SK-N-SH (cell line): ENCODE measurements at places on chromosomes 13 and 19. TPM values are rescaled to one million over a fixed set of nuclear protein-coding genes. Genes with fewer than 3 reads are reported as not detected.

GRCh38 chr19:34120846-34121639 is 51.3 kb upstream of the LSM14A start:
- H3K27me3 ChIP-seq: no peaks in the 10 kb centered on the region; the same call in 1 of the 2 replicates
- peak; percentile 65 for DNase-seq
- no peak overlapping the region for H3K27ac ChIP-seq
- H3K4me1 ChIP-seq: no peaks in the 10 kb centered on the region

DNA sequence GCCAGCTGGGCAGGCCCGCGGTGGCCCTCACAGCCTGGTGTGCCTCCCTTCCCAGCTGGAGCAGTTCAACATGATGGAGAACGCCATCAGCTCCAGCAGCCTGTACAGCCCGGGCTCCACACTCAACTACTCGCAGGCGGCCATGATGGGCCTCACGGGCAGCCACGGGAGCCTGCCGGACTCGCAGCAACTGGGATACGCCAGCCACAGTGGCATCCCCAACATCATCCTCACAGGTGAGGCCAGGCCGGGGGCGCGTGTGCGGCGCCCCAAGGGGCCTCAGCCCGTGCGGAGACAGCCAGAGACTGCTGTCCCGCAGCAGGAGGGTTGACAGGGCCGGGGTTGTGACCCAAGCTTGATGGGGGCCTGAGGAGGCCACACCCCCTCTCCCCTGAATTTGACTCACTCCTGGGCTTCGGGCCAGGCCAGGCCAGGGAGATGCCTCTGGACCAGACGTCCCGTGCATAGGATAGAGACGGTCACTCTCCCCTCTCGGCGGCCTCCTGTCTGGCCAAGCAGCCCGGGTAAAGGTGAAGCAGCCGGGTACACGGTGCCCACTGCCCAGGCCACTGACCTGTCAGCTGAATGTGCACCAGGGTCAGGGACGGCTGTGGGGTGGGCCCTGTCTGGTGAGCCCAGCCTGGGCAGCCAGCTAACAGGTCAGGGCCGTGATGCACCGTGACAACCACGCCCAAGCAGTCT is 15.4 kb downstream of the COMP start:
- peaks cover 32% of the 10 kb centered on the region; the same call in 1 of the 2 replicates for H3K4me1 ChIP-seq
- H3K36me3 ChIP-seq: no peaks in the 10 kb centered on the region
- peak overlapping the region; percentile 75 for H3K27ac ChIP-seq
- no peak overlapping the region for H3K4me3 ChIP-seq
- H3K27me3 ChIP-seq: no peaks in the 10 kb centered on the region

DNA sequence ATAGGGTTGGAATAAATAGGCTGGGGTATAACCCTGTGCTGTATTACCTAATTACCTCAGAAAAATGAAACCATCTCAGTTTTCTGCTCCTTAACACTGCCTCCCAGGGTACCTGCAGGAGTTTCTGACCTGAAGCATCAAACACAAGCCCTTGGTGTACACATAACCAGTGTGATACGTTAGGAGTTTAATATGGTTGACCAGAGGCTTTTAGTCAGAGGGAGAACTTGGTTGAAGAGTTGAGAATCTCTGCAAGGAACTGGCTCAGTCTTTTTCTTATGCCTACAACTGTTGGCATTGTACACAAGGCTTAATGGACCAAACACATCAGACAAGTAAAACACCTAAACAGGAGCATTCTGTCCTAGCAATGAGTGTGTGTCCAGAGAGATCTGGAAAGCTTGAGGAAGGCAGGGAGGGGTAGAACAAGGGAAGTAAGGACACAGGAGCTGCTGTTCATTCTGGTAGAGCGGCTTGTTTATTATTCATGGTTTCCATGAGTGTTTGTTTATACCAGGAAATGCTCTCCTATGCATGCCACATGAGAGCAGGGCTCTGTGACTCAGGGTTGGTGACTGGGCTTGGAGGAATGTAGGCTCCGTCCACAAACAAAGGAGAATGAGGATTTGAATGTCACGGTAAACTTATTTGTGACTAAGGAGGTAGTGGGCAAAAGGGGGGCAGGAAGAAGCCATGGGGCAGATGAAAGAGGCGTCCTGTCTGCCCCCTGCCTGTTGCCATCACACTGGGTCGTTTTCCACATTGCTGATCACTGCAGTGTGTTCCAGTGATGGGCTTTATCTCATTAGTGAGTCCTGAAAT is 11.9 kb upstream of the SPATA13 start:
- DNase-seq: no peak
- no peak overlapping the region for H3K4me3 ChIP-seq
- H3K27ac ChIP-seq: peak overlapping the region; percentile 85

DNA sequence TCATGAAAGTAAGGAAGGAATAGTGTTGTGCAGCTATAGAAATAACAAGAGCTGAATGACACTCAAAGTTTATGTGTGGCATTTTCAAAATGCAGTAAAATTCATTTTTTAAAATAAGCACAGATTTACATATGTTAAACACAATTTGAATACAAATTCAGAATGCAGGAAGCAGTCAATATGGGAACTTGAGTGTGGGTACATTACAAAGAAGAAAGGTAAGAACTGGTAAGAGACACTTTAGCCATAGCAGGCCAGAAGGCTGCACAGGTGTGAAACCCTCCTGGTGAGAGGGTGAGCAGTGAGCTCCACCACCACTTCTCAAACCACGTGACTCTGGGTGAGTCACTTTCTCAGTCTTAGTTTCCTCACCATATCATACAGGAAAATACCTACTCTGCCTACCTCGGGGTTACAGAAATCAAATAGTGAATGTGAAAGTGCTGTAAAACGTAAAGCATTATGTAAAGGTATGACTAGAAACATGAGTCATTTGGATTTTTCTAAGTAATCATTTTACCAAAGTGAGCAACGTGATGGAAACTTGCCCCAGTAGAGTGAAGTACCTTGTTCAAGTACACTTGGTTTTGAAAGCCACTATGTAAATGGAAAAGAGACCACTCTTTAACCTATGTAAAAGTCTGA is 40.5 kb downstream of the USP12 start:
- H3K36me3 ChIP-seq: no peaks in the 10 kb centered on the region
- no peak overlapping the region for H3K27ac ChIP-seq
- no peaks in the 10 kb centered on the region for H3K4me1 ChIP-seq
- no peak overlapping the region for H3K4me3 ChIP-seq
- no peak for DNase-seq

DNA sequence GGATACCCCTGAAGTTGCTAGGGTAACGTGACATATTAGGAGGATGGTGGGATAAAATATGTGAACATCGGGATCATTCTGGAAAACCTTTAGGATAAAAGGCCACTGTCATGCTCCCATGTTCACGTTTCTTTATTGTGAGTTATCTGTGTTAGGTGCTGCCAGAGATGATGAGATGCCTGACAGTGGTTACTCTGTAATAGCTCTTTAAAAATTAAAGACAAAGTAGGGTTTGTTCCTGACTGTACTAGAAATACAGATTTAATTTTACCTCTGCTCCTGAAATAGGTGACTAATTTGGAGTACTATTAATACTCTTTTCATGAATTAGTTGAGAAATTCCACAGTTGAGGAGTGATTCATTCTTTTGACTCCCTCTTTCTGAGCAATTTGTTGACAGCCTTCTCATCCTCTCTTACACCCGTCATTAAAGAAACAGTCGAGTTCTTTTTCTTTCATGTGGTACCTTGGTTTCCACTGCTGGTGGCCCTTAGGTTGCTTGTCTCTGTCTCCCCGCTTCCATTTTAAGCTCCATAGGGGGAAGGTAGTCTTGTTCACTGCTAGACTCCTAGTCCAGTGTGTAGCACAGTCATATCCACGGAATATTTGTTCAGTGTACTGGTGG is 28.4 kb downstream of the SAE1 start:
- no peak for DNase-seq
- H3K27ac ChIP-seq: peak overlapping the region; percentile 52; the same call in 1 of the 2 replicates
- no peak overlapping the region for H3K4me3 ChIP-seq
- peaks cover 19% of the 10 kb centered on the region for H3K4me1 ChIP-seq
- H3K36me3 ChIP-seq: peaks cover 46% of the 10 kb centered on the region

GRCh38 chr19:888581-889385 is 4.2 kb downstream of the MED16 start:
- H3K36me3 ChIP-seq: peaks cover 4% of the 10 kb centered on the region
- H3K27ac ChIP-seq: no peak overlapping the region
- no peak overlapping the region for H3K4me3 ChIP-seq
- H3K4me1 ChIP-seq: peaks cover 20% of the 10 kb centered on the region; the same call in 1 of the 2 replicates

DNA sequence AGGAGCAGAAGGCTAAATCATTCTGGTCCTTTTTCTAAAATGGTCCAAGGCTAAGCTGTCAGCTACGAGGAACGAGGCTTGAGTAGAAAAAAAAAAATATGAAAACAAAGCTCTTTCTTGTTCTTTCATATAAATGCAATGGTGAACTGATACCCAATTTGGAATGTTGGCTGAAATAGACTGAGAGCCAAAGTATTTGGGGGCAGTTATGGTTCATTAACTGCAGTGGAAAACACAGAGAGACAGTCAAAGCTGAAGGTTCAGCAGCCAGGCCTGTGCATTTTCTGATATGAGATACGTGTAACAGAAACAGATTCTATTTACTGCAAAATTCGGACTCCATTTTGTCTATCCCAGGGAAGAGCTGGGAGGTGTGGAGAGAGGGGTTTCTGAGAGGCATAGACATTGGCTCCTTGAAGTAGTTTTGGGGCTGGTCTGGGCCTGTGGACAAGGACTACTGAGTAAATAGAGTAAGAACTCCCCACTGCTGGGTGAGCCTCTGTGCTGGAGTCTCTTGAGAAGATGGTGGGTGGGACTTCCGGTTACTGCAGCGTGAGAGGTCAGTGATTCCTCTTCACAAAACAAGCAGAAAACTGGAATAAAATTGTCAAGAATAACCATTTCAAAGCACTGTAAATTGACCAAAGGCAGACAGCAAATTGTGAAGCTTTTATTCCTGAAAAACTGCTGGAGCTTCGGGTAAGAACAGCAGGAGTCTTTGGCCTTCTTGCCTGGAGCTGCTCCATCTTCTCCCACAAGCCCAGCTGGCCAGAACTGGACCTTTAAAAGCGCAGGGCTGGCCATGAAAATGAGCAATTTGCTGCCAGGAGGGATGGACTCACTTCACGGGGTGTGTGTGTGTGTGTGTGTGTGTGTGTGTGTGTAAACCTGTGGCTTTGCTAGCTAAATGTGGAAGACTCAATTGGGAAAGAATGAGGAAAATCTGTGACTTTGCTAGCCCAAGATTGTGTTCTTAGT is 43.1 kb upstream of the CNMD start:
- no peaks in the 10 kb centered on the region for H3K36me3 ChIP-seq
- no peak for DNase-seq
- no peaks in the 10 kb centered on the region for H3K4me1 ChIP-seq
- H3K27me3 ChIP-seq: no peaks in the 10 kb centered on the region

DNA sequence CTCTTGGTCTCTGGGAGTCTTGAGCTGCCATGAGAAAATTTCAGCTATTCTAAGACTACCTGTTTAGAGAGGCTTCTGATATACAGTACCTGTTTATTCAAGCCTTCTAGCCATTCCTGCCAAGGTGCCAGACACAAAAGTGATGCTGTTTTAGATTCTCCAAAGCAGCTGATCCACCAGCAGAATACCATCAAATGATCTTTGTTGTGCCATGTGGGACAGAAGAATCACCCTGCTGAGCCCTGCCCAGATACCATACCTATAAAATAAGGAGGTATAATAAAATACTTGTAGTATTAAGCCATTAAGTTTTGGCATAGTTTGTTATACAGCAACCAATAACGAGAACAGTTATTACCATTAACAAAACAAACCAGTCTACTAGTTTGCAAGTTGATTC is 14.1 kb upstream of the SOX21 start:
- no peak for DNase-seq
- no peaks in the 10 kb centered on the region for H3K36me3 ChIP-seq
- no peaks in the 10 kb centered on the region; the same call in 1 of the 2 replicates for H3K27me3 ChIP-seq
- H3K4me1 ChIP-seq: no peaks in the 10 kb centered on the region
- H3K4me3 ChIP-seq: no peak overlapping the region

- peaks cover 14% of the 10 kb centered on the region; the same call in 1 of the 2 replicates for H3K4me1 ChIP-seq
- no peak overlapping the region for H3K27ac ChIP-seq
- no peak for DNase-seq
- H3K36me3 ChIP-seq: no peaks in the 10 kb centered on the region
Observed at GRCh38 chr13:31747291-31747690, 8.0 kb downstream of the RXFP2 start.

DNA sequence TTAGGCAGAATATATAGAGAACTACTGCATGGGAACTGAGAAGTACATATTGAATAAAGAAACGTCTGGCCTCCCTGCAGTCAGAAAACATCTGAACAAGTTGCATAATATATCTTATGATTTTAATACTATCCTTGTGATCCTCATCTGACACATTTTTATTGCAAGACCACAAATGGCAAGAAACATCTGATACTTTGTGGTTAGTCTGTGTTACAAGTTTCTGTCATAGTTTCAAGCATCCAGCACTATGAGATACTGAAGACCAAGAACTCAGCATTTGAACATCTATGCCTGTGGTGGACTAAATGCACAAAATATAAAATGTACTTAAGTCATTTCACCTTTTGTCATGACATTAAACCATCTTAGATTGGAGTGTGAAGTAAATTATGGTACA is 1175.8 kb upstream of the MIR17HG start:
- H3K36me3 ChIP-seq: no peaks in the 10 kb centered on the region
- no peak for DNase-seq
- no peak overlapping the region for H3K27ac ChIP-seq
- H3K4me1 ChIP-seq: no peaks in the 10 kb centered on the region
- H3K27me3 ChIP-seq: no peaks in the 10 kb centered on the region

- no peak overlapping the region for H3K27ac ChIP-seq
- peaks cover 7% of the 10 kb centered on the region; the same call in 1 of the 2 replicates for H3K27me3 ChIP-seq
- H3K4me3 ChIP-seq: no peak overlapping the region
- no peak for DNase-seq
- H3K36me3 ChIP-seq: no peaks in the 10 kb centered on the region
Observed at GRCh38 chr13:76969488-76970365, 21.4 kb downstream of the ACOD1 start.

- H3K27ac ChIP-seq: no peak overlapping the region
- no peaks in the 10 kb centered on the region for H3K36me3 ChIP-seq
- no peaks in the 10 kb centered on the region for H3K27me3 ChIP-seq
- H3K4me3 ChIP-seq: no peak overlapping the region
Observed at GRCh38 chr13:25684491-25684890, 312.7 kb downstream of the ATP8A2 start.

GRCh38 chr13:36665630-36666029 is 8.2 kb upstream of the SERTM1 start:
- H3K36me3 ChIP-seq: no peaks in the 10 kb centered on the region
- no peak overlapping the region for H3K4me3 ChIP-seq
- no peak overlapping the region for H3K27ac ChIP-seq
- H3K27me3 ChIP-seq: peaks cover 6% of the 10 kb centered on the region; the same call in 1 of the 2 replicates

- no peaks in the 10 kb centered on the region for H3K27me3 ChIP-seq
- peak overlapping the region; percentile 77 for H3K4me3 ChIP-seq
- peaks cover 10% of the 10 kb centered on the region for H3K36me3 ChIP-seq
Observed at GRCh38 chr13:97434397-97435201, 630 bp downstream of the RAP2A start.

DNA sequence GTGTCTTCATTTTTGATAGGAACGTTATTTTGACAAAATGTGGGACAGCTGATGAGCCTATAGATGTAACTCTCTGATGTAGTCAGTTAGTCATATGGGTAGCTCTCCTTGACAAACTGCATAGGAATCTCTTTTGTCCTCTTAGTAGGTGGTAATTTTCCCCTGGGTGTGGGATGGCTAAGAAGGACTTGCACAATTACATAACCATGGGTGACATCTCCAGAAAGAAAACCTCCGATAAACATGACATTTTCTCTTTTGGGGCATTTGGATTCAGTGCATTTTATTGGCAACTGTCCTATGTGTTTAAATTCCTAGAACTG is 41.8 kb downstream of the IGFL3 start:
- no peaks in the 10 kb centered on the region for H3K27me3 ChIP-seq
- H3K36me3 ChIP-seq: no peaks in the 10 kb centered on the region
- DNase-seq: no peak
- H3K27ac ChIP-seq: no peak overlapping the region

GRCh38 chr13:32955881-32956594 is 60.2 kb upstream of the KL start:
- no peak overlapping the region for H3K4me3 ChIP-seq
- H3K27me3 ChIP-seq: peaks cover 4% of the 10 kb centered on the region; the same call in 1 of the 2 replicates
- DNase-seq: no peak
- no peak overlapping the region for H3K27ac ChIP-seq

The CYP4F12 gene
- polyA plus RNA-seq: 0.03 TPM in 1 of 2 replicates, not detected in the other

The TUBGCP3 gene
- 16.8 and 16.9 TPM in 2 replicates for polyA plus RNA-seq

The GZMM gene
- not detected in 2 replicates for polyA plus RNA-seq

The IZUMO4 gene
- 4.6 and 10.3 TPM in 2 replicates for polyA plus RNA-seq
